Spinal cord (tissue), 10 donors: ENCODE measurements at places on chromosomes 1 and 21. TPM values are rescaled to one million over a fixed set of nuclear protein-coding genes. Genes with fewer than 3 reads are reported as not detected.

- DNase-seq: no peak
Measured at GRCh38 chr1:63779338-63780211, 5.8 kb downstream of the ROR1 start.

DNA sequence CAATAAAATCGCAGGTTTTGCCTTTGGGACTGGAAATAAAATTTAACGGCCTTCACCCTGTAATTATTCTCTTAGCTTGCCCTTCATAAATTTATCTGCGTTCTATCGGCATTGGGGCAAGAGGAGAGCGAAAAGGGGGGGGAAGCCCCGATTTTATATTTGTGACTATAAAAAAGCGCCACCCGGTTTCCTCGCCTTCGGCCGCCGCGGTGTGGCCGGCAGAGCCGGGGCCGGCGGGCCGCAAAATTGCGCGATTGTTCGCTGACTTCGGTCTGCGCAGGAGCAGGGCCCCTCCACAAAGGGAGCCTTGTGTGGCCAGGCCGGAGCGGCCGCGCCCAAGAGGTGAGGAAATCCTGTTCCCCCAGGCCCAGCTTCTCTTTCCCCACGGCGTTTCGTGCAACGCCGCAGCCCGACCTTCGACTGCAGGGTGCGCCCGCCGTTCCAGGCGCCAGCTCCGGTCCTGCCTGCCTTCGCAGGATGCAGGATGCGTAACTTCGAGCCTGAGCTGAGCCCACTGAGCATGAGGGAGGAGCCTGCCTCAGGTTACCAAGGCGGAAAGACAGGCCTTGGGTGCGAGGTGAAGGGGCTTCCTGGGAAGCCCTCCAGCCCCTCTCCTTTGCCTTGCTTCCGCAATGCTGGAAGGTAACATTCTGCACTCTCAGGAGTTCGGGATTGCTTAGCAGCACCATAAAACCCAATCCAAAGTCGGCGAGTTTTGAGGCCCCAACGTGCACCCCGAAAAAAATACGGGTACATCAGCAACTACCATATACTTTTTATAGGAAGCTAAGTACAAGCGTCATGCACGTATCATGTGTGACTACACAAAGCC lies 4.9 kb upstream of the TBX15 start:
- peak; percentile 44 for DNase-seq

- DNase-seq: no peak
Measured at GRCh38 chr21:26070822-26071425, 99.6 kb downstream of the APP start.

DNA sequence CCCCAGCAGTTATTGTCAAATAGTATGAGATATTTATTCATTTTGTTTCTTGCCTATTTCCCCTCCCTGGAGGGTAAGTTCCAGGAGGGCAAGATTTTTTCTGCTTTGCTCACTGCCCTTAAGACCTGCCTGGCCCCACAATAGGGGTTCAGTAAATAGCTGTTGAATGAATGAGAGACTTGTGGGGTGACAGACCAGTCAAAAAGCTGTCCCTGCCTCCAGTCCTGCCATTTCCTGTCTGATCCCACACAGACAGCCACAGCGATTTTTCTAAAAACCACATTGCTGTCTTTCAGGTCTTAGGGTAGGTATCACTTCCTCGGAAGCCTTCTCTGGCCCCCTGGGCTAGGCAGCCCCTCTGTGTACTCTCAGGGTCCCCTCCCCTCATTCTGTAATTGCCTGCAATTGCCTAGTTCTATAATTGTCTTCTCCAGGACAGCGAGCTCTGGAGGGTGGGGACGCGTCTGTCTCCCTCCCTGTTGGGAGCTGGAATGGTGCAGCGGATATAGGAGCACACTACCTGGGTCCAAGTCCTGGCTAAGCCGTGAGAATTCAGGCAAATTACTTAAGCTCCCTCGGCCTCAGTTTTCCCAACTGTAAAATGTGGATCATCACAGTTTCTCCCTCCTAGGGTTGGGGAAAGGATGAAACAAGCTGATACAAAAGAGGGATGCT lies 1.8 kb upstream of the EXTL1 start:
- no peak for DNase-seq

DNA sequence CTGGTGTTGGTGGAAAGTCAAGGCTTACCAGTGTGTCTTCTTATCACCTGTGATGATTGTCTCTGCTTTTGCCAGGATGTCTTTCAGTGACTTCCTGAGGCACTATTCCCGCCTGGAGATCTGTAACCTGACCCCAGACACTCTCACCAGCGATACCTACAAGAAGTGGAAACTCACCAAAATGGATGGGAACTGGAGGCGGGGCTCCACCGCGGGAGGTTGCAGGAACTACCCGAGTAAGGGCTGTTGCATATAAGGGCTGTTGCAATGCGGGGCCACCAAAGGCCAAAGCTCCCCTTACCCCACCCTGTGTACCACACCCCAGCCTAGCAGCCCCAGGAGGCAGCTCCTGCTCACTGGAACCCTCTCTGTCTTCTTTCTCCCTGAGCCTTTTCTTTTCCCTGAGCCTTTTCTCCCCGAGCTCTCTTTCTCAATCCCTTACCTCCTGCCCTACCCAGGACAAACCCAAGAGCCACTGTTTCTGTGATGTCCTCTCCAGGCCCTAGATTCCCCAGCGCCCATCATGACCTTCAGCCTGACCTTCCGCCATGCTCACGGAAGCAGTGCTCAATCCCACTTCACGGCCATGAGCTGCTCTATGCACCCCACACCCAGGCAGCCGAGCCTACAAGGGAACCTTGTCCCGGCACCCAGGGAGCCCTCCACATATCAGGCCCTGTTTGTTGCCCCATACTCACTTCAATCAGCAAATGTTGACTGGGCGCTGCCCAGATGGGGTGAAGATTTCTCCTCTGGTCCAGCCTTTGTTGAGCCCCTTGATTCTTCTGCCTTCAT lies 40.6 kb downstream of the CAPN2 start:
- no peak for DNase-seq

LCA5L gene
- total RNA-seq: 2.1 TPM

DNA sequence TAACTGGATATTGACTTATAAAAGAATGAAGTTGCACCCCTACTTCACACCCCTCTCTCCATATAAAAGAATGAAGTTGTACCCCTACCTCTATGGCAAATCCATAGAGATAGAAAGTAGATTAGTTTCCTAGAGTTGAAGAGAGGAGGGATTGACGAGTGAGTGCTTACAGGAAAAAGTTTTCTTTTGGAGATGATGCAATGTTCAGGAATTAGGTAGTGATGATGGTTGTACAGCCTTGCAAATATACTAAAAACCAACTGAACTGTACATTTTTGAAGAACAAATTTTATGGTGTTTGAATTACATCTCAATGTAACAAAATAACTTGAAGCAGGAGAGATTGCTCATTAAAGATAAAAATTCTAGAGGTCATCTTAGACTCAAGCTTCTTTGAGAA lies 272.9 kb downstream of the GPR52 start:
- DNase-seq: no peak

TRIM58 gene
- 4.7 TPM for total RNA-seq

DNA sequence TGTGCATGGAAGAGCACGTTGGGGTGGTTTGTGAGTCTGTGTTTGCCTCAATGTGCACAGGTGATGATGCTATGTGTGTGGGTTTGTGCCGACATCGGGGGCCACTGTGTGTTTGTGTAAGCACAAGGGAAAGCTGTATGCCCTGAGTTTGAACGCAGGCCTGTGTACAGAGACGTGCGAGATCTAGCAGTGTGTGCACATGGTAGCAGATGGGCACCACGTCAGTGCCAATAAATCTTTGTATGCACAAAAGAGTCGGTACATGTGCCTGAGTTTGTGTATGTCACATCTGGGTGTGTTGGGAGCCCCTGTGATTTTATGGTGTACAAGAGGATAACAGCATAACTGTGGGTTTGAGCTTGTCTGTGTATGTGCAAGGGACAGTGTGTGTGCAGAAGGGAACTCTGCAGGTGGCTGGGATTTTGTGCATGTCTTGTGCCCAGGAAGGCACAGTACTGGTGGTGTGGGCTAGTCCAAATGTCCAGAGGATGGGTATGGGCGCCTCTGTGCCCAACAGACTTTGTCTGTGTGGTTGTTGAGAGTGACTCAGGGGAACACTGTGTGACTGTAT lies 32.0 kb upstream of the WASF2 start:
- DNase-seq: no peak

GRCh38 chr1:7688659-7689058 lies 82.4 kb upstream of the VAMP3 start:
- no peak for DNase-seq

DNA sequence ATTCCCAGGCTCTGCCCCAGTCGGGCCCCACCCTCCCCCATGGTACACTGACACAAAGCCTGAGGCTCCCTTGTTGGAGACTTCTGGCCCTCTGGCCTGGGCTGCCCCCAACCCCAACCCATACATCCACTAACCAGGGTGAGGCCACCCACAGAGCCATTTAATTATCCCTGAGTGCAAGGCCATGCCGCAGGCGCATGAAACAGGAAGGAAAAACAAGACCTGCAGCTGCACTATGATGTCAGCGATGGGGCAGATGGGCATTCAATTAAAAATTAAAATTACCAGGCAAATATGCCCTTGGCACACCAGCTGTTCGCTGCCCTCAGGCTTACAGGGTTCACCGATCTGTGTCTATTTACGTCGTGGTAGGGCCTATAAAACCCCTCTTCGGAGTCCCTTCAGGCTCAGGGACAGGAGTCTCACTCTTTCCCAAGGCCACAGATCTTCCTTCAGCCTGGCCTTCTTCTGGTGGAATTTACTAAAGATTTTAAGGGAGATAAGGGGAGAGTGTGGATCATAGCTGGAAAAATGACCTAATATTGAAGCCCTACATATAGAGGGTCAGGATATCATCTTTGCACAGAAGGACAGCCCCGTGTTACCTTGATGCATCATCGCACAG lies 29.6 kb upstream of the RGS16 start:
- DNase-seq: no peak

GRCh38 chr1:167777269-167777650 lies 55.5 kb downstream of the MPZL1 start:
- no peak for DNase-seq

DNA sequence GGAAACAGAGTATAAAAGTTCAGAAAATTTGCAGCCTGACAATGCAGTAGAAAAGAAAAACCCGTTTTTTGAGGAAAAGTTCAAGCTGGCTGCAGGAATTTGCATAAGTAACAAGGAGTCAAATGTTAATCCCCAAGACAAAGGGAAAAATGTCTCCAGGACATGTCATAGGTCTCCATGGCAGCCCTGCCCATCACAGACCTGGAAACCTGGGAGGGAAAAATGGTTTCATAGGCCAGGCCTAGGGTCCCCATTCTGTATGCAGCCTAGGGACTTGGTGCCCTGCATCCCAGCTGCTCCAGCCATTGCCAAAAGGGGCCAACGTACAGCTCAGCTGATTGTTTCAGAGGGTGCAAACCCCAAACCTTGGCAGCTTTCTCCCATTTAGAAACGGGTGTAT lies 3.6 kb upstream of the KCNT2 start:
- DNase-seq: no peak

GRCh38 chr1:168045311-168045710 lies 91.4 kb downstream of the GPR161 start:
- DNase-seq: no peak

- no peak for DNase-seq
Measured at GRCh38 chr21:42226626-42227025, 7.7 kb downstream of the ABCG1 start.

DNA sequence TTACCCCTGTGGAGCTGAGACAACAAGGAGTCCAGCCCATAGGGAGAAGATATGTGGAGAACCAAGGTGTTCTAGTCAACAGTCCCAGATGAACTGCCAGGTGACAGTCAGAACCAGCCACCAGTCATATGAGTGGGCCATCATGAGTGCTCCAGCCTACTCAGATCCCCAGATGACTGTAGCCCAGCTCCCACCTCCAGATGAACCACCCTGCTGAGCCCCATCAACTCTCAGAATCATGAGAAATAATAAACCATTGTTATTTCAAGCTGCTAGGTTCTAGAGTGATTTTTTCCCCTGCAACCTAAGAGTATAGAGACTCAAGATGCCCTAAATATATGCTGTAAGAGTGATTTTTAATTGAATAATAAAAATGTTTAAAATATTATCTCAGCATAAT lies 444.2 kb downstream of the GPATCH2 start:
- no peak for DNase-seq

DNA sequence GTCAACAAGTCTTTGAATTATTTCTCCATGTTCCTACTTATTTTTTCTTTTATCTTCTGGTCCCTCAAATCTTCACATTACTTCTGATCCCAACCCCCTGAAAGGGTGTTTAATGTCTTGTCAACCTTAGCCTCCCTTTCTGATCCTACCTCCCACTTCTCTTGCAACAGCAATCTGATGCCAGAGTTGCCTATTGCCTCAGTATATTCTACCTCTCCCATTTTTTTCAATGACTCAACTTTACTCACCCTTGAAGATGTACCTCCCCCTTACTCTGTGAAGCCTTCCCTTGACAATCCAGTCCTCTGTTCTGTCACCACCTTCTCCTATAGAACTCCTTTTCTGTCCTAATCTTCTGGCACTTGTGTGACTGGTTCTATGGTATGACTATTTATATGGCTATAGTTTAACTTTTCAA lies 99.5 kb upstream of the CD55 start:
- no peak for DNase-seq

DNA sequence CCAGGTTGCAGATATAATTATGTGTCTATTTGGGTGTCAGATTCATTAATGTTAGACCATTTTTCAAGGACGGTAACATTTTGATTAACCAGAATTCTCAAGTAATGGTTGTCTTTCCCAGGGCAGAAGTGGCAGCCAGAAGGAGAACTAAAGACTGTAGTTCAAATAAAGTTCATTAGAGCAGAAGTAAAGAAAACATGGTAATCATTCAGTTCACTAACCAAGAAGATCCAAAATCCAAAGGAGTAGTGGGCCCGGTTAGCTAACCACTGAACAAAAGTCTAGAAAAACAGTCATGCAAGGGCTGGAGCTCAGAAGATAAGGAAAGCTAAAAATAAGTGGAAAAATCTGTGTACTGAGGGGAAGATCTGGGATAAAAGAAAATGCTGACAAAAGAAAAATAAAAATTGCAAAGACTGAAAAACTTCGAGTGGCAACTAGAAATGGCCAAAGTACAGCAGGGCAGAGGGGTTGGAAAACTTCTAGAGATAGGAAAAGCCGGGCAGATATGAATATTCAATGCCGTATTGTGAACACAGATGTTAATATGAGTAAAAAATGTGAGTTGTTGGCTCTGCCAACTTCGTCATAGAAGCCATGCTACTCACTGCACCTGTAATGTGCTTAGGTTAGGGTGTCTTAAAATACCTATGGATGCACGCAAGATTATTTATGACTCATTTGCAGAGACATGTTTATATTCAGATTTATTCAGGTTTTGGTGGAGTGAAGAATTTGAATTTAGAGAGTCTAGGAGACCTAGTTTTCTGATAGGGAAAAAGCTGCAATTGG lies 925.9 kb downstream of the LTN1 start:
- no peak for DNase-seq

DNA sequence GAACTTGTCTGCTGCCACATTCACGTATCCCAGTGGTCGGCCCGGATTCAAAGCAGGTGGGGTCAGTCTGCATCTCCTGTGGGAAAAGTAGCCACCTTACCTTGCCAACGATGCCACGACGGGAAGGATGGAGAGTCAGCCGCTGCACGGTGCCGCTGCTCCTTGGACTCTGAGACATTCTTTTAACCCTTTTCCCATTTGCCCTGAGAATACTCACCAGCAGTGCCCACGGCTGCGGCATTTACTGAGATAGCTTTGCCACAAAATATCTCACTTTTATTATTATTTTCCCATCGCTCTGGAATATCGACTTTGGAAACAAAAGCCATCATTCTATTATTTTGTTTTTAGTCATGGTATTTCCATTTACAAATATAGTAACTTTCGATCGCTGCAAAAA lies 15.3 kb upstream of the TTC34 start:
- DNase-seq: no peak

- no peak for DNase-seq
Measured at GRCh38 chr1:227793948-227794816, 21.3 kb upstream of the PRSS38 start.

GRCh38 chr1:26132128-26132833 lies 20.7 kb downstream of the PDIK1L start:
- no peak for DNase-seq

- no peak for DNase-seq
Measured at GRCh38 chr1:43067233-43067745, 104.8 kb downstream of the EBNA1BP2 start.
